ENCODE measurements at places on chromosomes 3 and 15.
A peak's percentile ranks its signal among the peaks of the same experiment; 100 is the strongest.

DNA sequence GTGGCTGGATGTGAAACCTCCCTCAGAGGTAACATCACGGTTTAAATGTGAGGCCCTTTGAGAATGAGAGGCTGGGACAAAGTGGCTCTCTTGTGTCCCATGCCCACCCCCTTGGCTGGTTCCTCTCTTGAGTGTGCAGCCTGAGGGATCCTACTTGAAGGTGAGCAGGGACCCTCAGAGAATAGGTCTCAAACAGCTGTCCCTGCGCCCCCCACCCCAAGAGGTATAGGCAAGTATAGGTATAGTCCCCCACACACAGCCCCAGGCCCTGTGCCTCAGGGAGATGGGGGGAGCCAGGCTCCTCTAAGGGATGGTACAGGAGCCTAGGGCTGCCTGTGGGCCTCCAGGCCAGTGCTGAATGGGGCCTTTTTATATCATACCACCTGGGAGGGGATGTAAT, 61.9 kb downstream of the ISG20 start:
- DNase-seq, result no peak

DNA sequence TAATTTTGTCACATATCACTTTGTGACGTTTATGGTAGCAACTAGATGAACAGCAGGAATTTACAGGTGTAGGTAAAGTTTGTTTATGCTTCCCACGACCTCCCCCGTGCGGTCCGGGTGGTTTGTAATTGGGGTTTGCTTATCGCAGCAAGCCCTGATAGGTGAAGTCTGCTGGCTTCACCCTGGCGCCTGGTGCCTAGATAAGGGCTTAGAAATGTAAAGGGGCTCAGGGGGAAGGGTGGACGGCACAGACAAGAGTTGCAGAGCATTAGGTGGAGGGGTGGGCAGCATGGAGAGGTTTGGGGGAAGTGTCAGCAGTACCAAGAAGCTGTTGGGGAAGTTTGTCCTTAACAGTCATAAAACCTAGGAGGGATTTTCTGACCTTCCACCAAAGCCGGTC, 108.1 kb upstream of the RNF7 start:
- DNase-seq, result no peak

- no peak for DNase-seq
Measured at GRCh38 chr3:98769448-98769847, 6.3 kb downstream of the ST3GAL6 start.

- peak; percentile 73 for DNase-seq
Measured at GRCh38 chr3:182795389-182795782, 2.1 kb downstream of the ATP11B start.

DNA sequence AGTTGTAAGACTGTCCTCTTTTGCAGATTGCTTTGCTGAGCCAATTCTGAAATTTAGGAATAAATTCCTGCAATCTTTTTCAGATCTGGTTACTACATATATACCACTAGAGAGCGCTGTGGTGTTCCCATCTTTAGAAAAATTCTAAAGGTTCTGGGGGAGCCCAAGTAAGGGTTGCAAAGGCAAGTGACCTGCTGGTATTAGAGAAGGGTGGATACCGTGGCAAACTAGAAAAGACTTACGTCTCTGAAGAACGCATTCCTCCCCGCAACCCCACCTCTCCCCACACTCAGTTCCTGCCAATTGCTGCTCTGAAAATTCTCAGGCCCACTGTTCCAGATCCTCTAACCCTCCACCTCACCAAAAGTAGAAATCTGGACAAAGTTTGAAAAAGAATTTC, 48.5 kb downstream of the EFHB start:
- DNase-seq, result peak; percentile 56
